Esophagus squamous epithelium (tissue), 5 donors: ENCODE measurements at places on chromosomes 3 and 15.

DNA sequence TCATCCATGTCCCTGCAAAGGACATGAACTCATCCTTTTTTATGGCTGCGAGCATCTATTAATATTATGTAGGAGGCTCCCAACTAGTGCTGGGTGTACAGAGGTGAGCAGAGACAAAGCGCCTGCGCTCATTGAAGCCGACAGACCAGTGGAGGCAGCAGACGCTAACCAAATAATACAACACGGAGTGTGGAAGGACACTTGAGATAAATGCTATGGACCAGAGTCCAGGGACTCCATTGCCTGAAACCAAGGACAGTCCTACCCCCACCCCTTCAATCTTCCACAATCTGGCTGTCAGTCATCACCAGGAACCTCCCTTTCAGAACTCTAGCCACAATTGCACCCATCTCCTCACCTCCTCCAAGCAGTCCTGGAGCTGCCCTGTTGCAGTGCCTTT is 41.5 kb downstream of the KLHL6 start:
- DNase-seq, result no peak

- no peak for DNase-seq
Observed at GRCh38 chr3:143699424-143699823, 148.8 kb downstream of the SLC9A9 start.

GRCh38 chr3:117927825-117928224 is 1106.8 kb downstream of the IGSF11 start:
- no peak for DNase-seq

GRCh38 chr15:91472316-91472756 is 372.3 kb downstream of the SV2B start:
- no peak for DNase-seq

DNA sequence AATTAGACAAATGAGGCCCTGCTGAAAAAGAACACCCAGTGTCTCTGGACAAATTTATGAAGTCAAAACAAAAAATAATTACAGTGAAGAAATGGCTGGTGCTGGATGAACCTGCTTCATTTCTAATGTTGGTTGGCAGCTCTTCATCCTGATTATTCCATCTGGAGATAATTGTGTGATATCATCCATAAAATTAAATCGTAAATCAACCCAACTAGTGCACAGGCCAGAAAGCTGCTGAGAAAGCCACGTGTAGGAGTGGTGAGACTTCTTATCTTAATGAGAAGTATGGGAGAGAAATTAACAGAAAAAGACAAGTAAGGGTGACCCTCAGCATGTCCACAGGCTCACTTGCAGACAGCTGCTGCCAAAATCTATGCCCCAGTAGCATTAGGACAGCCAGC is 465.2 kb upstream of the TGFBR2 start:
- no peak for DNase-seq

DNA sequence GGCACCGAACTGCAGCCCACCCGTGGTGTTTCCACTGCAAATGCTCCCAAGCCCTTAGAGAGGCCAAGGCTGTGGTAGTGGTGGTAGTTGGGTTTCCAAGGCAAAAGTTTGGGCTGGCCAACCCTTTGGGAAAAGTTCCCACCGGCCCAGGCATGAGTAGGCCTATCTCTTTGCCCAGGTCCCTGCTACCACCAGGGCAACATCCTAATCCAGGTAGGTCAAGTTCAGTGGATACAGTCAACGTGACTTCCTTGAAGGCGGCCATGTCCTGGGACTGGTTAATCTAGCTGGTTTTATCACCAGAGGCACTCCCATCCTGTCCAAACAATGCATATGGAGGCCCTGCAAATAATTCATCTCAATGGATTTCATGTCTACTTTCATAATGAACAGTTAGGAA is 1.6 kb upstream of the ONECUT1 start:
- DNase-seq, result no peak

DNA sequence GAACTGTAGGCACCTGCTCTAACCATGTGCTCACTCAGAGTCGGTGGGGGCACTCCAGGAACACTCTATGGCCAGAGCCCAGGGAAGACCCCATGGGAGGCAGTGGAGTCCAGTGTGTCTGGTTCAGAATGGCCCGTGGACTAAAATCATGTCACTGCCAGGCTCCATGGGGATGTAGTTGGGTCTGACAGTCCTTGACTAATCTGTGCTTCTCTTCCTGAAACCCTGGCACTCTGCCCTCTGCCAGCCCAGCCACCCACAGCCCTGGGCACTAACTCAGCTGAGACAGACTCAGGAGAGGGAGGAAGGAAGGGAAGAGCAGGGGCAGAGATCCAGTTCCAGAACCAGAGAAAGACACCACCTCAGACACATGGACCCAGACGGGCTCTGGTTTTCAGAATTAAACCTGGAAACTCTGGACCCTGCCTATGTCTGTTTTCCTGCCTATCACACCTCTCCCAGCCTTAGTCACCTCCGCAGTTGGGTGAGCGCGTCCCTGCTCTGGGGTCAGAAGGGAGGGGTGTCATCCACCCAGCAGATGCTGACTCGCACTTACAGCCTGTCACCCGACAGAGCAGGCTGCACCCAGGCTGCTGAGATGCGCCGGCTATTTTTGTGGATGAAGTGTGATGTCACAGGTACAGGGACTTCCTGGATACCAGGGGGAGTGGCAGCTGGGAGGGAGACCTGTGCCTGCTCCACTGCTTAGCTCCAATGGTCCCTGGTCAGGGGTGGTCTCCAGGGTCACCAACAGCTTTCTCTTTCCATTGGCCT is 56.8 kb upstream of the INSYN1 start:
- no peak for DNase-seq

DNA sequence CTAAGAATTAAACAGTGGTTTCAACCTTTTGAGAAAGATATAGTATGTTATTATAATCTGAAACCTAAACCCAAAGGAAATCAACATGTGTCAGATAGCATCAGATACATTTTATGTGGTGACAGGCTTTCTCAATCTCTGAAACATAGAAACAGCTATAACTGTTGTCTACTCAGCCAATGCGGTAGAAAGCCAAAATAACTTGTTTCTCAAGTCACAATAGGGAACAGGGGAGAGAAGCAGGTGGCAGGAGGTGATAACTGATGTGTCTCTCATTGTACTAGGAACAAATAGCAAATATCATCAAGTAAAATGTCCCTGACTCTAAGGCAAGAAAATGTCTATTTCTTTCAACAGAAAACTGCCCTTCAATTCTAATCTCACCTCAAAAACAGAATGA is 38.6 kb downstream of the DENND6A start:
- DNase-seq, result no peak

DNA sequence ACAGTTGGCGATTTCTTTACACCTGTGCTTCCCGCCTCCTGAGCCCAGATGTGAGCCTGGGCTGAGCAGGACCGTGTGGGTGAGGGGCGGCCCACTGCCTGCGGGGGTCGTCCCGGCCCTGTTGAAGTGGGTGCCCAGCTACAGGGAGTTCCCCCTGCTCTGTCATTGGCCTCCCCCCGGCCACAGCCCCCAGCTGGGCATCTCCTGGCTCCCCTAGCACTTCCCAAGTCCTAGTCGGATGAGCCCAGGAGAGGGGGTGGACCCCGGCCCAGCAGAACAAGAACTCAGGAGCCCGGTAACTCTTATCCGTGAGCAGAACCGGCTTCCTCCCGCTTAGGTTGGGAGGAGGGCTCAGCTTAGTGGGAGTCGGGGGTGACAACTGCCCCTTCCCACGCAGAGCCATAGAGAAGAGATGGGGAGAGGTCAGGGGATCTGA is 757 bp downstream of the PAQR5 start:
- no peak for DNase-seq

DNA sequence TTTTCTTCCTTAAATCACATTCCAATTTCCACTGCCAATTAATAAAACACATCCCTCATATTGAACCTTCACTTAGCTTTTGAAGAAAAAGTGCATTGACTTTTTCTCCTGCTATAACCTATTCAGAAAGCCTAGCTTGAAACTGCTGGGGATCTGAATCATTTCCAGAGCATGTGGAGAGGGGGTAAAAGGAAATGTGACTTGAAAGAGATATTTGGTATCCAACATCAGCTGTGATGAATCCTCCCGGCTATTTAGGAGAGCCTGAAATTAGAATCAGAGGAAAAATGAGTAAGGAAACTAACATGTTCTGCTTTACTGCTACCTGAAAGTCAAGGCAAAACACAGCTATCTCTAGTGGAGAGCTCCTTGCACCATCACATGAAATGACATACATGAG is 2.6 kb upstream of the GNB5 start:
- DNase-seq, result no peak

DNA sequence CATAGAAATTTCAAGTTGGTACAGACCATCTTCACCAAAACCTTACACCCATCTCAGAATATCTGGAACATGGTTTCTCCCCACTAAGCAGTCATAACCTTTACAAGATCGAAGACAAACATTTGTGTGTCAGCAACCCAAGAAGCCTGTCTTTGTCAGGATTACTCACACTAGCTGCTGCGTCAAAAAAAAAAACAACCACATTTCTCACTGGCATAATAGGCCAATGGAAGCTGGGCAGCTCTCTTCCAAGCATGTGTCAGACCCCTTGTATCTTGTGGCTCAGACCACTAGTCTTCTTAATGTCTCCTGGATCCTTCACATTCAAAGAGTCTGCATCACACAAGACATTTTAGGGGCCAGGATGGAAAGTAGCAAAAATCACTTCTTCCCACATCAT is 266.9 kb upstream of the IGF1R start:
- no peak for DNase-seq

- DNase-seq, result no peak
Observed at GRCh38 chr15:82044373-82045178, 1.2 kb downstream of the MEX3B start.

DNA sequence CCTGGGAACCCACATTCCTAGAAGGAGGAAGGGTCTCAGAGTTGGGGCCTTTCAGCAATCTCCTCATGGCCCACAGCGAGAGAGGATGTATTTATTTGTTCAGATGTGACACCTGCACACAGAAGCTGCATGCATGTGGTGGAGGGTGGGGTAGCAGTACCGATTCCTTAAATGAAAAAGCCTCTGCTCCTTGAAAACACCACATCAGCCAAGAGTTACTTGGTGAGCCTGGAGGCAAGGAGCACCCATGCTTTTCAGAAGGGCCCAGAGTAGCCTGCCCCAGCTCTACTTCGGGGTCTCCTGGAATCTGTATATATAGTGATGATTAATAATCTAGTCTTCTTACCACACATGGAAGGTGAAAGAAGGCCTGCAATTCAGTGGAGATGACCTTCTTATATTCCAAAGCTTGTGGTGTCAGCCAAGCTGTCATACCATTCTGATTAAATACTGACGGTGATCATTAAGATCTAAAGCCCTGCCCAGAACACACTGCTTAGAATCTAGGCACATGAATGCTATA is 33.5 kb downstream of the SEMA6D start:
- no peak for DNase-seq

- no peak for DNase-seq
Observed at GRCh38 chr3:137360531-137361201, 402.9 kb downstream of the IL20RB start.

- no peak for DNase-seq
Observed at GRCh38 chr15:78624651-78625590, 4.1 kb upstream of the CHRNA3 start.

DNA sequence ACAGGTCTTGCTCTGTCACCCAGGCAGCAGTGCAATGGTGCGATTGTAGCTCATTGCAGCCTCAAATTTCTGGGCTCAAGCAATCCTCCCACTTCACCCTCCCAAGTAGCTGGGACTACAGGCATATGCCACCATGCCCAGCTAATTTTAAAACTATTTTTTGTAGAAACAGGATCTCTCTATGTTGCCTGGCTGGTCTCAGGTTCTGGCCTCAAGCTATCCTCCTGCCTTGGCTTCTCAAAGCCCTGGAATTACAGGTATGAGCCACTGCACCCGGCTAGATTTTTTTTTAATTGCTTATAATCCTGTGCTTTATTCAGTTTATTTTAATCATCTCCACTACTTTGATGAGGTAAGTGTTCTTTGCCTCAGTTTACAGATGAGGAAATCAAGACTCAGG is 156.5 kb downstream of the CHDH start:
- DNase-seq, result no peak

DNA sequence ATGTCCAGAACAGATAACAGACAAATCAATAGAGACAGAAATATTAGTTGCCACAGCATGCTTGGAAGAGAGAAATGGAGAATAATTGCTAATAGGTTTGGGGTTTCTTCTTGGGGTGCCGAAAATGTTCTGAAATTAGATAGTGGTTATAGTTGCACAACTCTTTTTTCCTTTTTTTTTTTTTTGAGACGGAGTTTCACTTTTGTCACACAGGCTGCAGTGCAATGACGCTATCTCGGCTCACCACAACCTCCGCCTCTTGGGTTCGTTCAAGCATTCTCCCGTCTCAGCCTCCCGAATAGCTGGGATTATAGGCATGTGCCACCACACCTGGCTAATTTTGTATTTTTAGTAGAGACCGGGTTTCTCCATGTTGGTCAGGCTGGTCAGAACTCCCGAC is 163.3 kb downstream of the PLCH1 start:
- no peak for DNase-seq

- DNase-seq, result no peak
Observed at GRCh38 chr3:143120716-143121240, 1.2 kb downstream of the CHST2 start.

- DNase-seq, result no peak
Observed at GRCh38 chr3:131020122-131020693, 6.4 kb downstream of the ASTE1 start.
